ENCODE measurements at places on chromosomes 16 and 17.

GRCh38 chr17:48310748-48311213 is 119.2 kb downstream of the SKAP1 start:
- no peak for DNase-seq

GRCh38 chr17:29031488-29031887 is 11.5 kb upstream of the PIPOX start:
- no peak for DNase-seq

- DNase-seq = no peak
Measured at GRCh38 chr17:71970312-71970711, 150.5 kb upstream of the SOX9 start.

DNA sequence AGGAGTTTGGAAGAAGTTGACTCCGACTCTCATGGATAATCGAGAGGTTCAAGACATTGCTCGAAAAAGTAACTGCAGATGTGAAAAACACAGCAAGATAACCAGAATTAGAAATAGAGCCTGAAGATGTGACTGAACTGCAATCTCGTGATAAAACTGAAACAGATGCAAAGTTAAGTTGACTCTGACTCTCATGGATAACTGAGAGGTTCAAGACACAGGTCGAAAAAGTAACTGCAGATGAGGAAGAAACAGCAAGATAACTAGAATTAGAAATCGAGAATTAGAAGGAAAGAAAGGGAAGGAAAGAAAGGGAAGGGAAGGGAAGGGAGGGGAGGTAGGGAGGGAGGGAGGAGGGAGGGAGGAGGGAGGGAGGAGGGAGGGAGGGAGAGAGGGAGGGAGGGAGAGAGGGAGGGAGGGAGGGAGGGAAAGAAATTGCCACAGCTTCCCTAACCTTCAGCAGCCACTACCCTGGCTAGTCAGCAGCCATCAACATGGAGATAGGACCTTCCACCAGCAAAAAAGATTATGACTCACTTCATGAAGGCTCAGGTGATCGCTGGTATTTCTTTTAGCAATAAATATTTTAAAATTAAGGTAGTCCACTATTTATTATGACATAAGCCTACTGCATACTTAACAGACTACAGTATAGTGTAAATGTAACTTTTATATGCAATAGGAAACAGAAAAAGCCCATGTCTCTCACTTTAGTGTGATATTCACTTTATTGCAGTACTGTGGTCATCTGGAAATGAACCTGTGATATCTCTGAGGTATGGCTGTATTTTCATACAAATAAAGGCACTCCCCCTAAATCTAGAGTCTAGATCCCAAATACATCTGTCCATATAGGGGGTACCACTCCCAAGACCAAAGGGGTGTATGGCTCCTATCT is 68.3 kb downstream of the KANSL1 start:
- DNase-seq = no peak

GRCh38 chr17:81804559-81805399 is 829 bp downstream of the GCGR start:
- no peak for DNase-seq

DNA sequence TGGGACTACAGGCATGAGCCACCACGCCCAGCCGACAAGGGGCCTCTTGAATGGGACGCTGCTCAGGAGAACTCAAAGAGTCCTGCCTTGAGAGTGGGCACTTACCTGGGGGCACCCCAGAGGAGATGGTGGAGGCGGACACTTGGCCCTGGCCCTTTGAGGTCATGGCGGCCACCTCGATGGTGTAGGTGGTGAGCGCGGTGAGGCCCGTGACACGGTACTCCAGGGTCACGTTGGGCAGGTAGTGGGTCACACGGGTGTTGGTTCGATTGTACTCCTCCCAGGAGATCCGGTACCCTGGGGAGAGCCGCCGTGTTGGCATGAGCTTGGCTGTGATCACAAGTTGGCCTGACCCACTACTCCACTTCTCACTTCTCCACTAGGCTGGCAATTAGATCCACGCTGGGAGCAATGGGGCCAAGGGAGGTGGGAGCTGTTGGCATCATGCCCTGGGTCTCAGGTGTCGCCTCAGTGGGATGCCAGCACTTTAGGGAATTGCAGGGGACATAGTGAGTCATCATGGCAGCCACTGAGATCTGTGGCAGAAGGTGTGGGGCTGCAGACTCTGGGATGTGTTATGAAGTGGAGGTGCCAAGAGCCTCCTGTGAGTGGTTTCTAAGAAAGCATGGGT is 89.2 kb upstream of the CDC42EP4 start:
- no peak for DNase-seq

- no peak for DNase-seq
Measured at GRCh38 chr17:10013365-10014112, 108.5 kb upstream of the RCVRN start.

- peak; percentile 12 for DNase-seq
Measured at GRCh38 chr17:28131599-28131998, 89.1 kb downstream of the NLK start.

DNA sequence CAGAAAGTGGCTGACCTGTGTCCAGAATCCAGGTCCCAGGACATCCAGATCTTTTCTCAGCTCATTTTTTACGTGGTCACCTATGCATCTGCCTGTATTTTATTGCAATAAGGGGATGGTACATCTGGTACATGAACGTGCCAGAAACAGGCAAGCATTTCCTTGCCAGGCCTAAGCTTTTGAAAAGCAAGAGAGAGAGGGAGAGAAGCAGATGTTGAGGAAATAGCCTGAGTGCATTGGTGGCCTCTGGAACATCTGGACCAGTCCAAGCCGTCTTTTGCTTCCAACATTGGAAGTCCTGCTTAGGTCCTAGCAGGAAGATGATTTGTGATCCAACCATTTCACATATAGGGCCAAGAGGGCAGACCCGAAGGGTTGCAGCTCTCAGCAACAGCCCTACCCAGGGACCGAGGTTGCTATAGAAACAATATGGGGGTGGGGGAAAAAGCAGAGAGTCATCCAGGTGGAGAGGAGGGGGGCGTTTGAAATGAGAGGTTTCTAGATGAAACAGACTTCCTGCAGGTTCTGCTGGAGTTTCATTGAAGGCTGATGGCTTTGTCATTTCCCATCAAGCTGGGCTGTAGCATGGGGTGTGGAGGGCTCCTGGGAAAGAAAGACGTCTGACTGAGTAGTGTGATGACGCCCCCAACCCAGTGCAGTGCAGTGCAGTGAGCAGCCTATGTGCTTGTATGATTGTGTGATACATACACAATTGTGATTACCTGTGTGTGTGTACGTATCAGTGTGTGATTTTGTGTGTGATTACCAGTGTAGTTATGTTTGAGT is 61.6 kb downstream of the SHISA6 start:
- DNase-seq = no peak

DNA sequence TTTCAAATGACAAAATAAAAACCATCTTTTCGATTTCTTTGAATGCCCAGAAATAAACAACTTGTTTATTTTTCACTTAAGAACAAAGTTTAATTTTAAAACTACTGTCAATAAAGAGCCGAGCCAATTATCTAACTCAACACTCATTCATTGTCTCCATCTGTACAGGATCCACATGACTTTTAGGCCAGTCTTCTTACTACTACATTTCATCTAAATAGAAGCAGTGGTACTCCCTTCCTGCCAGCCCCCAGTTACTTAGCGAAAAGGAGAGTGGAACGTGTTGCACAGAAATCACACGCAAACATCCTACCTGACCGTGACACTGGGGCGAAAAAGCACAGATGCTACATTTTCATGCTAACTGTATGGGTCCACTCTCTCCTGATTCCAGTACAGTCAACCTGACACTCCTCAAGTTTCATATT is 1.2 kb downstream of the GNA13 start:
- DNase-seq = no peak

DNA sequence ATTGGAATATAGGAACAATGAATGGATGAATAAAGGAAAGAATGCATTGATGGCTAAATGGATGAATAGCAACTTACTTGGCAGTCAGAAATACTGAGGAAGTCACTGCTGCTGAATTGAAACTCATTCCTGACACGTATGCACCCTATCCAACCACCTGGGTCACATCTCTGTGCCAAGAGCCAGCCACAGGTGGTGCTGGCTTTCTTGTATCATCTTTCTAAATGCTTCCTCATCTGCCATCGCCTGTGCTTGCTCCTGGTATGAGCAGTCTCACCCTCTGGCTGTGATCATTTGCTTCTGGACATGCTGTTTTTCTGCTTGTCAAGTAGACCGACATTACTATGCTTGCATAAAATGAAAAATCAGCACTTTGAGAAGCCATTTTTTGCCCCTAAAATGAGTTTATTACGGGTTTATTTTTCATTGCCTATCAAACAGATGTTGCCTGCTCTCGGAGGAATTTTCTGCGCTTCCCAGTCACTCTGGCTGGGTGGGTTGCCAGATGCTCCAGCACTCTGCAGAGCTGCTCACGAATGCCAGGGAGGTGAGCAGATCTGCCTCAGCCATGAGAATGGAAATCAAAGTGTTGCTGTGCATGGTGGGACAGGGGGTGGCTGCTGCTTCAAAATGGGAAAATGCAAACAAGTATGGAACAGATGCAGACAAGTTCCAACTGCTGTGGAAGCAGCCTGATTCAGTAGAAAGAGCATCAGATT is 1349.6 kb upstream of the CDH8 start:
- DNase-seq = no peak

DNA sequence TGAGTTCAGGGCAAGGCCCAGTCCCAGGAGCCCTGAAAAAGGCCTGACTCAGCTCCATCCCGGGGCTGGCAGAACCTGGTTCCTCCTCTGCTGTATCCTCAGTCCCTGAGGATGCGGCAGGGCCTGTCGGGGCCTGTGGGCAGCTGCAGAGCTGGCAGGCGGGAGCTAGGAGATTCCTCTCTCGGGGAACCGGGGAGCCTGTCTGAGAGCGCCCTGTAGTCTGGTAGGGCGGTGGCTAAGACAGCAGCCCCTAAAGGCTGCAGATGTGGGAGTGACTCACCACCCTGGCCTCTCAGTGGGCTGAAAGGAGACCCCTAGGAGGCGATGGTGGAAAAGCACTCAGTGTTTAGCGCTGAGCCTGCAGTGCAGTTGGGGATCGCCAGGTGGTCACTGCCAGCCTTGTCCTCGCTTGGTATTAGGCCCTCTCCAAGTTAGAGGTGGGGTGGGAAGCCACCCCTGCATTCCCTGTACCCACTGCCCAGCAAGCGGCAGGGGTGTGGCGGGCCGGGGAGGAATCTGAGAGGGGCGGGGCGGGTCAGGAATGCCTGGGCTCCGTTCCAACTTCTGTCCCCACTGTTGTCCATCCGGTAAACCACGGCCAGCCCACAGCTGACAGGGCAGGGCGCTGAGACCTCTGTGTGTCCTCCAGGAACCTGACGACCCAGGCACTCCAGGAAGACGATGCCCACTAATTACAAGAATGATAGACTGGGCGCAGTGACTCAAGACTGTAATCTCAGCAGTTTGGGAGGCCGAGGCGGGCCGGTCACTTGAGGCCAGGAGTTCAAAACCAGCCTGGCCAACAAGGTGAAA is 29.5 kb upstream of the CDH1 start:
- no peak for DNase-seq

DNA sequence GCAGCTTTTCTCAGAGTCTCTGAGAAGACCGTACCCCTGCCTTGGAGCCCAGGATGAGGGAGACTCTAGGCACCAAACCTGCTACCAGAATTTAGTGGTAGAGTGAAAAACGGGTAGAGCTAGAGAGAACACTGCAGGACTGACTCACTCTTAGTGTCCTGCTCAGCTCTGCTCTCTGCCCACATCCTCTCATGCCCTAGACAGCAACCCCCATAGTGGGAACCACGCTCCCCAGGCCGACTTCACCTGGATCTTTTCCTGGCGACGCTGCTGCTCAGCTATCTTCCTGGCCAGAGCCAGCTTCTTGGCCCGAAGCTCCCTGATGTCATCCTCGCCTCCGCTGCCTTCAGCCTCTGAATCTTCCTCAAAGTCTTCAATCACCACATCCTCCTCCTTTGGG is 26.7 kb downstream of the HIC1 start:
- DNase-seq = no peak

DNA sequence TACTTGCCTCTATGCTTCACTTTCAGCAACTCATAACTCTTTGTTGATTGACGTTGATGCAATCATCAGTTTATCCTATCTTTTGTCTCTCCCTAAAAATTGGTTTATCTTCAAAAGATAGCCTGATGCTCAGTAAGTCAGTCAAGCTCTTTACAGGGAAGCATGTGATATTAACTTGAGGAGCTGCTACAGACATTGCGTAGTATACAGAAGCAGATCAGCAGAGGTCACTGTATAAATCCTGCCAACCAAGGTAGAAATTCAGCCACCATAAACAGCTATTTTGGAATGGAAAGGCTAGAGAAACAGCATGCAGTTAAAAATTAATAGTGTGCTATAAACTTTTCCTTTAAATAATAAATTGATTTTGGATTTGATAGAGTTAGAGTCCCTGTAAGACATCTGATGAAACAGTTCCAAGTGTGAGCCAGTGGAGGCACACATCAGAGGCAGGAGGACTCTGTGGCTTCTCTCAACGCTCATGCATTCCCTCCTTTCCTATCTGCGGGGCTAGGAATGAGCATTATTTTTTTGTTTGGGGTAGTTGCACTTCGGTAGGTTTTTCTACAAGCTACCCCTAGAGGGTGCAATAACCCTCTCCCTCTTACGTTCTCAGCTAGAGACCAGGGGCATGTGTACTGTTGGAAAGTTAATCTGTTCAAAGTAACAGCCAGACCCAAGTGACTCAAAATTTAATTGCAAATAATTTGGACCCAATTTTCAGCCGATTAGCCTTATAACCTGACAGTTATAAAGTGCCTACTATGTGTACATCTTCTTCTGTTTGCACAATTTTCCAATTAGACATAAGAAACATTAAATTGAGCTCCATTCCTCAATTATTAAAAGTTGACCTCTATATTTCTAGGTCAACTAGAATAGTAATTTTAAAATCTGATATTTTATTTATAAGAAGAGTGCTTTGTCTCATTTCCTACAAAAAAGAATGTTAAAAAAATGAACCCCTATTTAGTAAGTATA is 647.7 kb upstream of the SOX9 start:
- DNase-seq = no peak

GRCh38 chr17:33602981-33603380 is 309.9 kb upstream of the ASIC2 start:
- no peak for DNase-seq

DNA sequence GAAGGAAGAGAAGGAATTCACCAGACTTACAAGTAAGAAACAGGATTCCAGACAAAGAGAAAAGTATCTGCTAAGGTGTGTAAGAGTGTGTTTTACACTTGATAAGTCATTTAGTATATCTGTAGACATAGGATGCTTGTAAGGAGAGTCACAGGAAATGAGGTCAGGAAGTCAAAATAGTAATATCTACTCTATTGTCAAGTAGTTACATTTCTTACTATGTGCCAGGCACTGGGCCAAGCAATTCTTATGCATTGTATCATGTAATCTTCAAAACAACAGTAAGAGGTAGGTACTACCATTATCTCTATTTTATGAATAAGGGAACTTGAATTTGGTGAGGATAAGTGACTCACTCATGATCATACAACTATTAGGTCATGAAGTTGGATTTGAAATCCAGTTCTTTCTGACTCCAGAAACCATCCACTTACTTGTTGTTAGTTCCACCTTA is 129.1 kb downstream of the SNX11 start:
- DNase-seq = no peak
